K562 (cell line): ENCODE measurements at places on chromosomes 4 and X.

GRCh38 chr4:169268951-169269760 lies 1.6 kb downstream of the SH3RF1 start:
- no peak overlapping the region for H3K27ac ChIP-seq
- H3K4me3 ChIP-seq = no peak overlapping the region
- no peak for DNase-seq
- H3K27me3 ChIP-seq = peaks cover 19% of the 10 kb centered on the region; the same call in 2 of the 3 replicates
- H3K4me1 ChIP-seq = no peaks in the 10 kb centered on the region

GRCh38 chr4:160318567-160319220 lies 1215.8 kb downstream of the RAPGEF2 start:
- no peaks in the 10 kb centered on the region for H3K27me3 ChIP-seq
- no peaks in the 10 kb centered on the region for H3K4me1 ChIP-seq
- H3K4me3 ChIP-seq = no peak overlapping the region
- H3K27ac ChIP-seq = no peak overlapping the region

GRCh38 chr4:16897991-16898827 lies at the start of gene LDB2:
TSS of gene LDB2 (minus strand) at chr4:16898645.
- no peak within 1 kb of the TSS for H3K4me3 ChIP-seq
- H3K4me1 ChIP-seq = no peaks in the 10 kb centered on the region
- peaks cover 4% of the 10 kb centered on the region; the same call in 1 of the 2 replicates for H3K27me3 ChIP-seq
- no peak within 1 kb of the TSS for H3K27ac ChIP-seq
- H3K36me3 ChIP-seq = no peaks in the 10 kb centered on the region

DNA sequence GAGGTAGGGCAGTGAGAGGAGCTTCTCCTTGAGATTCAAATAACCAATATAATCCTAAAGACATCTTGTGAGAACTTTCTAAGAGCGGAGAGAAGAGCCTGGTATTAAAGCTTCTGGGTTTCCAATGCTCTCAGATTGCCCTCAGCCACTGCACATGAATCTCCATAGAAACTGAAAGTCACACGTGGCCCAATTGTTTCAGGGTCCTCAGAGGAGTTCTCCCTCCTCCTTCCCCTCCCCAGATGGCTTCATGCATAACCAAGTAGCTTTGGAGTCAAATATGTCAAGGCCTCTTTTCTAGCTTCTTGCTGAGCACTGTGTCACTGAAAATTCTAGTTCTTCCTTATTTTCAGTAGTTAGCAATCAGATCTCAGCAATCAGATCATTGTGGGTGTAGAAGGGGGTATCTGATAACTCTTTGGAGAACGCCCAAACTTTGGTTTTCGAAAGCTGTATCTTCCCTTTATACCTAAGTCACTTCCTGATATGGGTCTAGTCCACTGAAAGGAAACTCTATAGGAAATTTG lies 2.2 kb downstream of the BTK start:
- H3K4me1 ChIP-seq = peaks cover 20% of the 10 kb centered on the region
- H3K4me3 ChIP-seq = peak overlapping the region; percentile 57
- no peak for DNase-seq
- no peaks in the 10 kb centered on the region for H3K27me3 ChIP-seq
- 0 out of 3 replicates have a peak, but pooled peaks cover 3% of the 10 kb centered on the region for H3K36me3 ChIP-seq

DNA sequence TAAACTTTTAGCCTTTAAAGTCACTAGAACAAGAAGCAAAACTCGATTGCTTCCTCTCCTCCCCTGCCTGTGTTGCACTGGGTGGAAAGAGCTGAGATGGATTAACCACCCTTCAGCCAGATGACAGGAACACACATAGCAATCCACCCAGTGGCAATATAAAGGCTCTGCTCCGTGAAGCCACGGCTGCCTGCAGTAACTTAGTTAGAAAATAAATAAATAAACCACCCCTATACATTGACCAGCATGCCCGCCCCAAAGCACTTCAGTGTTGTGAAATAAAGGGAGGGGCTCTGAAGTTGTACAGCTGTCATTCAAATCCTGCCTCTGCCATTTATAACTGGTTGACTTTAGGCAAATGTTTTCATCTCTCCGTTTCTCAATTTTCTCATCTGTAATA lies 217.1 kb upstream of the LDB2 start:
- DNase-seq = no peak
- no peaks in the 10 kb centered on the region for H3K27me3 ChIP-seq
- H3K27ac ChIP-seq = no peak overlapping the region
- no peak overlapping the region for H3K4me3 ChIP-seq

DNA sequence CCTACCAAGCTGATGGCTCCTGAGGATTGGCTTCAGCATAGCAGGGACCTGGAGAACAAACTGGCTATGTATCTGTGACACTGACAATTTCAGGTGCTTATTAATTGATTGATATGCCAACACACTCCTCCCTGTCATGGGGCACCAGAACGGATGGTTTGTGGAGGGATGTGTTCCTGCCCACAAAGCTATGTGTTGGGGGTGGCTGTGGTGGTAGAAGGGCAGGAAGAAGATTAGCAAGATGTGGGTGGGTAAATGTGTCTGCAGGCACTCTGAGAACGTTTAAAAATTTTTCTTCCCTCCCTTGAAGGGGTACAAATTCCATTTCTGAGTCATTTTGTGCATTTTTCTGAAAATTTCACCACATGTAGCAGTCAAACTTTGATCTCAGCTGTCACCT lies 55.0 kb upstream of the SCML1 start:
- no peak overlapping the region for H3K27ac ChIP-seq
- no peaks in the 10 kb centered on the region for H3K36me3 ChIP-seq
- H3K4me3 ChIP-seq = no peak overlapping the region
